ENCODE measurements at places on chromosomes 16 and 17. TPM values are rescaled to one million over a fixed set of nuclear protein-coding genes. Genes with fewer than 3 reads are reported as not detected.

GRCh38 chr16:27758544-27758943 is 208.6 kb downstream of the KATNIP start:
- no peak for DNase-seq

DNA sequence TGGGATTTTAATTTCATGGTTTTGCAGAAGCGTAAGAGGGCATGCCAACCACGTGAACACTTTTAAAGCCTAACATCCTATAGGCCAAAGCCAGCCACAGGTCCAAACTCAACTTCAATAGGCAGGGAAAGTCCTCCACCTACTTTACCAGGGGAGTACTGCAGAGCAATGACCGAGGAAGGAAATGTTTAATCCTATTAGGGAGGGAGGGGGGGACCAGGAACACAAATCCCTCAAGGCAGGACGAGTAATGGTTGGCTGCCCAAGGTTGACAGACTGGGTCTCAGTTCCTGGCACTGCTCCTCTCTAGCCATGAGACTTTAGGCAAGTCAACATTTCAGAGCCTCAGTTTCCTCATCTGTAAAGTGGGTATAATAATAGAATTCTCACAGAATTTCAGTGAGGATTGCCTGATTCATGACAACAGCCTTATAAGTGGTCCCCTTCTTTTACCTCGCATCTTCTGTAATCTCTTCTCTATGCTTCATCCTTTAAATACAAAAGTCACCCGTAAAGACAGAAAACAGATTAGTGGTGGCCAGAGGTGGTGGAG is 315.8 kb downstream of the HAPSTR1 start:
- DNase-seq: no peak

- DNase-seq: no peak
Measured at GRCh38 chr17:36506831-36507230, 20.4 kb downstream of the ZNHIT3 start.

DNA sequence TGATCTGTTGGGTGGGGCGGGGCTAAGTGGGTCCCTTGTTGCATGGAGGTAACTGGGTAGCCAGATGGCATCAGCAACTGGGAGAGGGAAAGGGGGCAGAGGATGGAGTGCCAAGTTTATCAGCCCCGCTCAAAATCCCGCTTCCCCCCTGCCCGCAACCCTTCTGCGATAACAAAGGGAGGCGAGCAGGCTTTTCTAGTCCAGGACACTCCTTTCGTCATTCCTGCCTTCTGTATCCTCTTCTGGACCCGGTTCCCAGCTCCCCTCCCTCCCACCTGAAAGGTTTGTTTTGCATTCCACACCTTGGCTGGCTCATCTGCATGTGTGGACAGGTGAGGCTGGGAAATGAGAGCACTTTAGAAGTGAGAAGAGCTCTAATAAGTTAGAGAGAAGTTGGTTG is 53.3 kb downstream of the HLF start:
- no peak for DNase-seq

DNA sequence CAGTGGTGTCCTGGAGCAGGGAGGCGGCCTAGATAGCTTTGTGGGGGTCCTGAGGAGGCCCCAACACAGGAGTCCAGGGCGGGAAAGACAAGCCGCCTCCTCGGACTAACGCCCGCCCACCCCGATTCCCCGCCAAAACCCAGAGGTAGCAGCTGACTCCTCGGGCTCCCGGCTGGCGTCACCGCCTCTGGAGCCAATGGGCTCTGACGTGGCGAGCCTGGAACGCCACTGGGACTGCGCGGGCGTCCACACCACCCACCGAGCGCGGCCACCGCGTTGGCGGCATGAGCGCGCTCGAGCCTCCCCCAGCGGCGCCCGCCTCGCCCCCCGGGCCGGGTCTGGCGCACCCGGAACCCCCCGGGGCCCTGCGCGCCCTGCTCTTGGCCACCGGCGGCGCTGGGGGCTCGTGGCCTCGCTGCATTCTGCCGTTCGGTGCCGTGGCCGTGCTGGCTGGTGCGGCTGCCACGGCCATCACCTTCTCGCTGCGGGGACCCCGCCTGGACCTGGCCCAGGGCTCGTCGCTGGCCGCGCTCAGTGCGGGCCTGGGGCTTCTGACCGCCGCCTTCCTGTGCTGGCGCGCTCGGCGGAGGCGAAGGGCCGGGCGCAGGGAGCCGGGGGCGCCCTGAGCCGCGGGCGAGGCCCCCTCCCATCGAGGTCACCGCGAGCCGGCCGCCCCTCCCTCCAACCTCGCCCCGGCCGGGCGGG is 3.4 kb upstream of the NTN3 start:
- peak; percentile 79 for DNase-seq

DNA sequence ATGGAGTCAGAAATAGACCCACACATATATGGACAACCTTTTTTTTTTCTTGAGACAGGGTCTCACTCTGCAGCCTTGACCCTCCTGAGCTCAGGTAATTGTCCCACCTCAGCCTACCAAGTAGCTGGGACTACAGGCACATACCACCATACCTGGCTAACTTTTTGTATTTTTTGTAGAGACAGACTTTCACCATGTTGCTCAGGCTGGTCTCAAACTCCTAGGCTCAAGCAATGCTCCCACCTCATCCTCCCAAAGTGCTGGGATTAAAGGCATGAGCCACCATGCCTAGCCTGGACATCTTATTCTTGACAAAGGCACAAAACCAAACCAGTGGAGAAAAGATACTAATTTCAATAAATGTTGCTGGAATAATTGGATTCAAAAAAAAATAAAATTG is 14.7 kb upstream of the NACA2 start:
- DNase-seq: no peak

DNA sequence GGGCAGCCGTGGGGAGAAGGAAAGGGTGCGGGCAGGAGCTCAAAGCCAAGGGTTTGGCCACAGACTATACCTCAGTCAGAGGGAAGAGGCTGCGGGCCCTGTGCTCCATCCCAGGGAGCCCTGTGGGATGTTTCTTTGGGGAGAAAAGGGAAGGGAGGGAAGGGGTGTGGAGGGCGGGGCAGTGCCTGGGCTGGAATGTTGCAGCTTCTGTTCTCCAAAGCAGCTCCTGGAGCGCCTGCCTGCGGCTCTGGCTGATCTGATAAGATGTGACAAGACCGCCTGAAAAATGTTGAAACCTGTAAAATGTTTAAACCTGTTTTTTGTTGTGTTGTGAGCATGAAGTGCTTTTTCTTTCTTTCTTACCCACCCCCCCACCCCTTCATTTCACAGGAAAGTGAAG is 32.8 kb downstream of the WNT3 start:
- DNase-seq: no peak

ST3GAL2 gene
- 10.6 TPM for polyA plus RNA-seq

OVCA2 gene
- 63.6 TPM for polyA plus RNA-seq

Measured in kidney (tissue), 22 donors.